ENCODE measurements at places on chromosomes 2 and 18.

GRCh38 chr2:107990718-107991117 is 4.4 kb downstream of the SLC5A7 start:
- no peak for DNase-seq

GRCh38 chr18:54127759-54128378 is 96.6 kb downstream of the MBD2 start:
- peak; percentile 58 for DNase-seq

GRCh38 chr2:1150724-1151511 is 200.3 kb downstream of the SNTG2 start:
- no peak for DNase-seq

- DNase-seq, result no peak
Measured at GRCh38 chr18:62399276-62399675, 74.2 kb downstream of the TNFRSF11A start.

DNA sequence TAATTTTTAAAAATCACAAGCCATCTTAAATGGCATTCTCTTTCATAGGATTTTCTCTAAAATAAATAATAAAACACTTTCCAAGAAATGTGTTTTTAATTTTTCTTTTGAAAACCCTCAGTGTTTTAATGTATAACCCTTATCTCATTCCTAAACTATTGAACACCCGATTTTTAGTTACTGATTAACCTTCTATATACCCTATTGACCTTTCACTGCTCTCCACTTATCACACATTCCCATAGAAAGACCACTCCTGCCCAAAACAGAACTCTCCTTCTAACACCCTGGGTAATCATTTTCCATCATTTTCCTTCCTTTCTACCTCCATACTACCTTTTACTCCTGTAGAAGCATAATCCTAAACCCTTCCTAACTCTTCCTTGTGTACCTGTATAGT is 102.4 kb downstream of the EPC2 start:
- no peak for DNase-seq

- DNase-seq, result no peak
Measured at GRCh38 chr2:162056796-162057399, 17.1 kb downstream of the DPP4 start.

- no peak for DNase-seq
Measured at GRCh38 chr2:241135737-241136136, 13.5 kb downstream of the PASK start.

- no peak for DNase-seq
Measured at GRCh38 chr2:117190856-117191559, 623.5 kb upstream of the DDX18 start.

GRCh38 chr2:11716689-11717321 is 29.6 kb upstream of the LPIN1 start:
- DNase-seq, result no peak

DNA sequence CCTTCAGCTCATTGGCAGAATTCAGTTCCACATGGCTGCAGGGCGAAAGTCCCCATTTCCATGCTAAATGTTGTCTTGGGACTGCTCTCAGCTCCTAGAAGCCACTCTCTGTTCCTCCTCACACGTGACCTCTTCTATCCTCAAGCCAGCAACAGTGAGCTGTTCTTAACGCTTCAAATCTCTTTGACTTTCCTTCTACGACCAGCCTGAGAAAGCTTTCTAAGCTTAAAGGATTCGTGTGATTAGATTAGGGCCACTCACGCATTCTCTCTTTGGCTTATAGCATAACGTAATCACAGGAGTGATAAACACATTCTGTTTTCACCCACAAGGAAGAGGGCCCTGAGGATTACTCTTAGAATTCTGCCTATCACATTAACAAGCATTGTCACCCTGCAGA is 29.8 kb upstream of the LAMA1 start:
- no peak for DNase-seq

DNA sequence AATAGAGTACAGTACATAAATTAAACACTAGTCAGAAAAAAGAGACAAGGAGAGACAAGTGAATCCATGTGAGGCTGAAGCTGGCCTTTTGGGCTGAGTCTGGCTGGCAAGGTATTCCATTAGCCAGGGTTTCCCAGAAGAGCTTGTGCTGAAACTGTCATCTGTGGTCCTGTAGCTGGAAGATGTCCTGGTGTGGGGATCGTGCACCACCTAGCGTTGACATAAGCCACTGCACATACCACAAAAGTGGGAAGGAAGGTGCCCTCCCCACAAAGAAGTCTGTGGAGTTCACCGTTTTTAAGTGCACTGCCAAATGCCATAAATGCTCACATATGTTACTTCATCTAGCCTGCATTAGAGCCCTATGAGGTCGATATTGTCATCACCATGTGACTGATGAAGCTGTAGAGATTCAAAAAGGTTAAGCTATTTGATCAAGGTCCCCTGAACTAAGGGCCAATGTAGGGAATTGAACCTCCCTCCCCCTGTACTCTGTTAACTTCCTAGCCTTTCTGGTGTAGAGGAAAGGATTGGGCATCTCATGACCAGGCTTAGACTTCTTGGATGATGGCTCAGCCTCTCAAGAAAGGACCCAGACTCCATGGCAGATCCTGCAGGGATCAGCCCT is 31.9 kb upstream of the GALNT14 start:
- peak; percentile 64 for DNase-seq

DNA sequence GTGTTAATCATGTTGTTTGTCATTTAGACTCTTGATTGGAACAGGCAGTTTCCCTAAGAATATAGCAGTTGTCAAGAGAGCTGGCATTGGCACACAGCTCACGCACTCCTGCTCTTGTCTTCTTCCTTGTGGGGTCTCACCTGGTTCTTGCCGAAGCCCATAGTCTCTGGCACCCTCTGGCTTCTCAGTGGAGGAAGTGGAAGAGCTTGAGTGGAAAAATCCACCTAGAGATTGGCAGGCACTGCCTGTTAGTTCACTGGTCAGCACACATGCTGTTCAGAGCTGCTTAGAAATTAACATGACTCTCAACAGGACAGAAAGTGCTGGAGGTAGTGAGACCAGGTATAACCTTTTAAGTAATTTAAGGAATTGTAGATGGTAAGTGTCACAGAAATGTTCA is 28.3 kb downstream of the SCTR start:
- DNase-seq, result no peak

DNA sequence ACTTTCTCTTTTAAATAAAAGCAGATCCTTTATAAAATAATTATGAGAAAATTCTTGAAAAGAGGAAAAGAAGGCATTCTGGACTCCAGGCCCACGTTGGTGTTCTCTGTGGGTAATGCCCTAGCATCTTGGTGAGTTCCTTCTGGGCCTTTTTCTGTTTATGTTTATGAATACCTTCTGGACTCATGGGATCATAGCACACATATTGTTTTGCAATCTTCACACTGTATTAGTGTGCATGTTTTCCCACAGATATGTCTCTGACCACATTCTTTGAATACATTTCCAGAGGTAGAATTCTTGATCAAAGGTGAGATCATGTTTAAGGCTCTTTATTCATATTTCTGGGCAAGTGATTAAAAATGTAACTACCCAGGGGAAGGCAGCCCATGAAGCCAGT is 15.9 kb downstream of the GLI2 start:
- no peak for DNase-seq

- peak; percentile 63 for DNase-seq
Measured at GRCh38 chr2:63189026-63189425, 138.4 kb downstream of the OTX1 start.

- DNase-seq, result no peak
Measured at GRCh38 chr2:176409671-176410070, 140.4 kb downstream of the MTX2 start.

GRCh38 chr2:191710411-191710900 is 32.5 kb downstream of the NABP1 start:
- DNase-seq, result no peak

DNA sequence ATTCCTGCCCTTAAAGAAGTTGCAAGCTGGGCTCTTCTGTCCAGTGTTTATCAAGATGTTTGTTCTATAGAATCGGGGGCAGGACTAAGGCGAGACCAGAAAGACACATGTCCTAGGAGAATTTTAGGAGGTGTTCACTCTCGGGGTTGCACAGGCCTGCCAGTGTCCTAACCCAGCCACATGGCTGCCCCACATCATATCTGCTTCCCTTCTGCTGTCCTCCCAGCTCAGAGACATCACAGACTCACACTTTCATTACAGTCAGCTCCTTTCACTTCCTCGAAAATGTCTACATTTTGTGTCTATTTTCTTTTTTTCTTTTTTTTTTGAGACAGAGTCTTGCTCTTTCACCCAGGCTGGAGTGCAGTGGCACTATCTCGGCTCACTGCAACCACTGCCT is 10.7 kb upstream of the MRO start:
- DNase-seq, result no peak

GRCh38 chr2:24771764-24772586 is 21.2 kb downstream of the PTRHD1 start:
- no peak for DNase-seq

DNA sequence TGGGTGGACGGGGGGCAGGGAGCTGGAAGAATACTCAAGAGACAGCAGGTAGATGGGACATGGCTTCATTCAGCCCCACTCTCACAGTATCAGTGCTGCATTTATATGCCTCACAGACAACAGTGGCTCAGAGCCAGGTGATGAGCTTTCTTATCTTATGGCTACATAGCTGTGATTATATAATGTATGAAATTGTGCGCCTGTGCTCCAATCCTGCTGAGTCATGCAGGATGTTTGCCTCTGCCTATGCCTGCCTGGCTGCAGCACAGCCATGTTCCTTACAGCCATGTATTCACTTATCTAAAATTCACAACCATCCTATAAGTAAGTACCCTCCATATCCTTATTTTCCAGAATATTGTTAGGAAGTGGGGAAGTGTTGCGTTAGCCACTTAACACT is 37.7 kb upstream of the RNF103 start:
- no peak for DNase-seq

DNA sequence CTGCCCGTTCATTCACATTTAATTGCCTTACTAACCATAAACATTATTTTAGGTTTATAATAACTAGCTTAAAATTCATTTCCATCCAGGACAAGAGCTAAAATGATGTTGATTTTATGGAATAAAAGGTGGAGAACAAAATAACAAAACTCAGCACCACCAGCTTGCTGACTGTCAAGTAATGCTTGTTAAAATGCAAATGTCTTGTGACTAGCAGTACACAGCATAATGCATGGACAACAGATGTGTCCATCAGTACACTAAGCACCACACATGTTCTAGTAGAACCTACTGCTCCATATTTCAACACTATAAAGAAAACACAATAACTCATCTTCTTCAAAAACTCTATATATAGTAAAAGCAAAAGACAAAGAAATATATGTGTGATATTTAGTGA is 224.7 kb upstream of the SMAD7 start:
- no peak for DNase-seq

- no peak for DNase-seq
Measured at GRCh38 chr2:44578471-44579093, 216.8 kb downstream of the CAMKMT start.

DNA sequence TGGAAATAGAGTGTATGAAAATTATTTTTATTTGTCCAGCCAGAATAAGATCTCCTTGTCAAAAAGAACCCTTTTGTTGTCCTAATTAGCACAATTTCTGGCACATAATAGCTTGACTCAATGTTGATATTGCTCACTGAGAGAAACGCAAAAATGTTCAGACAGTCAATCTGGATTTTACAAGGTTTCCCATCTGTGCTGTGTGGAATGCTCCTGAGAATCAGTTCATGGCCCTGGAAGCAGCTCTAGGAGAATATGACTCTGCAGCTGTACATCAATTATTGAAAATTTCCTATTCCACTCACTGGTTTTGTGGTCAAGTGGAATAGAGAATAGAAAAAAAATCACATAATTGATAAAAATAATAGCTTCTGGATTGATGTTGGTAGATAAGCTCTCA is 1582.9 kb upstream of the NXPH2 start:
- no peak for DNase-seq

DNA sequence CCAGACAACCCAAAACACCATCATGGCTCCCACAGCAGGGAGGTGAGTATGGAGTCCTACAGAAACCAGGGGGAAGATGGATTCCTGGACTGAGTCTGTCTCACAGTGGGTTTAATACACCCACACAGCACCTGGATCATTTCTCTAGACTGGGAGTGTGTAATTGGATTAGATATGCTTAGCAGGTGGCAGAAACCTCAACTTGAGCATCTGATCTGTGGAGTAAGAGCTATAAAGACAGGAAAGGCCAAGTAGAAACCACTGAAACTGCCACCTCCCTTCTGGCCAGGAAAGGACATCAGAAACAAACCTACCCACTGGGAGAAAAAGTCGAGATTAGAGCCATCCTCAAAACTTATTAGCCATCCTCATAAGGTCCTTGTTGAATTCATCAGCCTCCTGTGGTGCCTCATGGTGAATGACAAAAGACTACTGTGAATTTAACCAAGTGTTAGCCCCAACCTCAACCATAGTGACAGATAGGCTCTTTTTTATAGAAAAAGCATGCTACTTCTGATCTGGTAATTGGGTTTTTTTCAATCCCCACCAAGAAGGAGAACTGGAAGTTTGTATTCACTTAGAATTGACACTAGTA is 28.1 kb upstream of the CHST9 start:
- no peak for DNase-seq

DNA sequence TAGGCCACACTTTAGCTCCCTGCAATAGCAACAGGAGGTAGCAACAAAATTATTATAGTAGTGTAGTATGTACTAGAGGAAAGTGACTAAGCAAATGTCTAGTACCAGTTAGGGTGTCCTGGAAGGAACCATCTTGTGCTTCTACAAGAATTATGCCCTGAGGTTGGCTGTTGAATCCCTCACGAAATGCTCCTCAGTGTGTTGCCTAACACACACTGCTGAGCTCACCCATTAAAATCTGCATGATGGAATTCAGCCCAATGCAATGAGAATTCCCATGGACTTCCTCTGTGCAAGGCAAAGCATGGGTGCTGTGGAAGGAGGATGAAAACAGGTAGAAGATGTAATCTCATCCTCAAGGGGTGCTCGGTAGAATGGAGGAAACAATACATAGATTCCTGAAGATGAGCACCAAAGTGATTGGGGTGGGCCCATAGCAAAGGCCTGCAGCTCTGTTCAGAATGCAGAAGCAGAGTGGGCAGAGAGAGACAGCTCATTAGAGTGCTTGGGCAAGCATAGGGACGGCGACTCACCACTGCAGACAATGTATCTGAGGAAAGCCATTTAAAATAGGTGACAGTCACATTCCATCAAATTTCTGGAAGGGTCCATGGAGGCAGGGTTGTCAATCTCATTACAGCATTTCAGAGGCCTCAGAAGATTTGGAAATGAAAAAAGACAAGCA is 1.2 kb upstream of the UGT1A7 start:
- DNase-seq, result no peak

Data from WTC11 (cell line).